Fibroblast of the aortic adventitia (primary cell): ENCODE measurements at places on chromosomes 12 and 14. TPM values are rescaled to one million over a fixed set of nuclear protein-coding genes. Genes with fewer than 3 reads are reported as not detected.
A peak's percentile ranks its signal among the peaks of the same experiment; 100 is the strongest.

DNA sequence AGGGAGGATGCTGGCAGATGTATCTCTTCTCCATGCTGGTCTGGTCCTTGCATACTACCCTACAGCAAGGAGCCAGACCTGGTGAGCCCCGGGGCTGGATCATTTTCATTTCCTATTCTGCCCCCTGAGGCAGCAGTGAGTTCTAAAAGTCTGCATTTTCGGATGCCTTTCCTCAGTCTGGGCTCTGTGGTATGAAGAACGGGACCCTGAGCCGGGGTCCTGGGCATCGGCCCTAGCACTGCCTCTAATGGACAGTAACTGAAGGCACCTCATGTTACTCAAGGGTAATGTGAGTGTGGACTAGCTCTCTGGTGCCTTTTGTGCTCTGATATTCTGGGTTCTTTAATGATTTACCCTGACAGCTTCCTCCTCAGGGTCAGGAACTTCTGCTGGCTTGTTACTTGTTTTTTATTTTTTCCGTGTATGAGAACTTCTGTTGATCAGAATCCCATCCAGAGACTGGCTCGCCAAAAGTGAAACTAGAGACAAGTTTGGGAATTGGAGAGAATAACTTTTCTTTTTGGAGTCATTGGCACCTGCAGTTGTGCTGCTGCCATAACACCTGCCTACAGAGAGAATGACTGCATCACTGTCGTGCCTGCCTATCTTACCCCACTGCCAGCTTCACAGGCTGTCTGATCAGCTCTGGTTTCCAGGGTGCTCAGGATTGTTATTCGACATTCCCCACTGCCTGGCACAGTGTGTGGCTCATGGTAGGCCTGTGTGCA, 62.3 kb downstream of the SUSD6 start:
- DNase-seq: no peak

GRCh38 chr14:88914956-88915355, 90.5 kb downstream of the TTC8 start:
- no peak for DNase-seq

GRCh38 chr14:22778084-22778483, 11.6 kb downstream of the OXA1L start:
- no peak for DNase-seq

- no peak for DNase-seq
Measured at GRCh38 chr14:20247646-20248246, 8.7 kb downstream of the OR11H4 start.

DNA sequence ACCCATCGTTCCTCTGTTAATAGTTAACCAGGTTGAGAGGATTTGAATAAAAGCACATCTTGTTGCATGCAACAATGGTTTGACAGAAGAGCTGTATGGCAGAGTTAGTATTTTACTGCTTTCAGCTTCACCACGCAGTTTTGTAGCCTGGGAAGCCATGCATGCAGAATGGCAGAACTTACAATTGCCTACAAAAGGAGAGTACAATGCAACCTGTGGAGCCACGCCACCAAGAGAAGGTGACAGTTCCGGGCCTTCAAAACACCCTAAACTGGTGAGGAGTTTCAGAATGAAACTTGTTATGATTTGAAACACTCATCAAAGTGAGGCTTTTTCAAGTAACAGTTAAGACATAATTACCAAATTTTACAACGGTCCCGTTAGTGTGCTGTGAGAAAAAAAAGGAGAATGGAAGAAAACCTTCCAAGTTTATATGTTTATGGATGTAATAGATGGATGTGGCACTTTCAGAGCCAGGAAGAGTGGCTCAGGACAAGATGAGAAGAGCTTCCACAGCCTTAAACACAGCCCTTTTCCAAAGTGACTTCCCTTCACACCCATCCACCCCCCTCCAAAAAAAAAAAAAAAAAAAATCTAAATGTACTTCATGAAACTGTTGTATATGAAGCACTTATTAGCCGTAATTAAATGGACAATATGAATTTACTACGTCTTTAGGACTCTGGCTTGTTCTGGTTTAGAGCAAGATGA, 158.7 kb downstream of the EGLN3 start:
- DNase-seq: no peak

DNA sequence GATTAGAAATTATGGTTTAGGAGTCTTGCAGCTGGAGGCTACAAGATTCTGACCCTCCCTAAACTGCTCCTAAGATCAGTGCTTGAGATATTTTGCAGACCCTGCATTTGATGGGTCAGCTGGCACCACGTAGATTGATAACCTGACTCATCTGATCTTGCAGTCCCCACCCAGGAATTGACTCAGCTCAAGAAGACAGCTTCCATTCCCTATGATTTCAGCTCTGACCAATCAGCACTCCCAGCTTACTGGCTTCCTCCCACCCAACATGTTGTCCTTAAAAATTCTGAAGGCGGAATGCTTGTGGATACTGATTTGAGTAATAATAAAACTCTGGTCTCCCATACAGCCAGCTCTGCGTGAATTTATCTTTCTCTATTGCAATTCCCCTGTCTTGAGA, 23.2 kb upstream of the MTHFD1 start:
- peak; percentile 58 for DNase-seq

DNA sequence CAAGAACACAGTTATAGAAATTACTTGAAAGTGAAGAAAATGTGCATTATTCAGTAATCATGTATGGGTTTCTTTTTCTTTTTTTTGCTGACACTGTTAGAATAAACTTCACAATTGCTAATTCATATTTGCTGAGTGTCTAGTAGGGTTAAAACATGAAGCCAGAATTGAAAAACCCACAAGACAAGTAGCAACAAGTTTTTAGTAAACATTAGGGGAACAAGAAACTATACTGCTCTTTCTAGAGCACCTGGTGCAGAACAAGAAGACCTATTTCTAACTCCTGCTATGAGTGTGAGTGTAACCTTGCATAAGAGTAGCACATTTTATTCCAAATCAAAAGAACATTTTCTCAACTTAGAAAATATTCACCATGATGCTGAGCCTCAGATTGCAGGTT, 83.2 kb downstream of the ITPR2 start:
- no peak for DNase-seq

GRCh38 chr14:54258382-54258781, 138.4 kb upstream of the CDKN3 start:
- DNase-seq: no peak

The ACSM4 gene
- total RNA-seq: not detected in 2 replicates

The CLEC4A gene
- 0.45 TPM in 1 of 2 replicates, not detected in the other for total RNA-seq

The TFCP2 gene
- total RNA-seq: 10.8 and 12.8 TPM in 2 replicates

- no peak for DNase-seq
Measured at GRCh38 chr12:10361084-10361483, 28.8 kb downstream of the KLRK1 start.

The RNASE7 gene
- total RNA-seq: not detected in 2 replicates

- DNase-seq: peak; percentile 87
Measured at GRCh38 chr12:68807576-68808387, at the start of gene MDM2. MDM2 (plus strand) TSS chr12:68808177; CDS start chr12:68808478, 301 bp downstream.

GRCh38 chr14:55756557-55756956, 176.6 kb downstream of the KTN1 start:
- DNase-seq: no peak

GRCh38 chr12:67046062-67046461, 223.1 kb upstream of the CAND1 start:
- DNase-seq: no peak

GRCh38 chr14:22886500-22887259, 3.7 kb downstream of the REM2 start:
- DNase-seq: peak; percentile 41
